ENCODE measurements at places on chromosomes 3 and 15.

GRCh38 chr3:141452045-141452444 lies 34.8 kb upstream of the RASA2 start:
- peak; percentile 73 for DNase-seq

- no peak for DNase-seq
Observed at GRCh38 chr3:126034481-126035361, 49.2 kb downstream of the SLC41A3 start.

- no peak for DNase-seq
Observed at GRCh38 chr3:133444423-133444774, 44.5 kb downstream of the BFSP2 start.

- DNase-seq = no peak
Observed at GRCh38 chr15:81294516-81294880, 29.4 kb downstream of the STARD5 start.

DNA sequence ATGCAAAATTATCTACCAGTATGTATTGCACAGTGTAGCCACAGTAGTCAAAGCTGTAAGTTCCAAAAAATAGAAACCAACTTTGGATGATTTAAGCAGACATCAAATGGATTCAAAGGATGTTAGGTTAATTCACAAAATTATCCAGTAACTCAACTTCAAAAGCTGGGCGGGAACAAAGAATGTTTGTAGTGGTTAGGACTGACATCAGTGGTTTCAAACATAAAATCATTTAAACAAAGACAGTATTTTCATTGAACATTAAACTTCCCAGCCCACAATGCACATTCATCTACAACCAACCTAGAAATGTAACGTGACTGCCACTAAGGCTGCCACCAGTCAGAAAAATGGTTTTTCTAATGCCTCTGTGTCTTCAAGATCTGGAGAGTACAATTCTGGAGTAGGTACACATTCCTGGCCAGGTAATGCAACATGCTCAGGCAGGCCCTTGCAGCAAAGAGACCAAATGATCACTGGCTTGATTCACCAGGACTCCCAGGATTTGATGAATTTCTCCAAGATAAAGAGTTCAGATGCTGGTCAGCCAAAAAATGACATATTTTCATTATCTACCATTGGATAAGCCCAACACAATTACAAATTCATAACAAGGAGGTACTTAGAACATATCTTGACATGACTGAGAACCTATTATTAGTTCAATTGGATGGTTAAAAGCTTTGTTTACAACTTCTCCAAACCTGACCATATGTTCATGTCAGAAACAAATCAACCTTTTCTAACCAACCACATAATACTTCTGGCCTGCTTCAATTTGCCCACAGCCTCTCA lies 189.8 kb upstream of the CNTN4 start:
- no peak for DNase-seq

DNA sequence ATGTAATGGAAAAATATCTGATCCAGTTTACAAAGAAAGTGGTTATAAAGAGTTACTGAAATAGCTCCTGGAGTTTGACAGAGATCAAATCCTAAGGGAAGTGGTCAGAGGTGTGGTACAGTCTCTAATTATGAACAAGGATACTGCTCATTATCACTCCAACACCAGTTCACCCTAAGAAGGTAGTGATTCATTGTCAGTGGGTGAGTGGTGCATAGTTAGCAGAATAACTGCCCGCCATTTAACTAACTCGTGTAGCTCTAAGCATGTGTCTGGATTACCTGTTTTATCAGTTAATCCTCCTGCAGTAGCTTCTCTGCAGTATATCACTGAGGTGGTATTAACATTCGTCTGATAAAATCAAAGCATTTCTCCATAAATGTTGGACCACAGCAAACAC lies 700.1 kb downstream of the NLGN1 start:
- no peak for DNase-seq

DNA sequence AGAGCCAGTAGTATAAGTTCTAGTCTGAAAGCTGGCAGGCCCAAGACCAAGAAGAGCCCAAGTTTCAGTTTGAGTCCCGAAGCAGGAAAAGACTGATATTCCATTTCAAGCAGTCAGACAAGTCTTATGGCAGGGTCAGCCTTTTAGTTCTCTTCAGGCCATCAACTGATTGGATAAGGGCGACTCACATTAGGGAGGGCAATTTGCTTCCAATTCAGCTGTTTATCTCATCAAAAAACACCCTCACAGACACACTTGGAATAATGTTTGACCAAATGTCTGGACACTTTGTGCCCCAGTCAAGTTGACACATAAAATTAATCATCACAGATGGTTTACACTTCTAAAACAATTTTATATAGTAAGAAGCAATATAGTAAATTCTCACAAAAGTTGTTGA lies 69.7 kb downstream of the UBE2E2 start:
- DNase-seq = no peak

DNA sequence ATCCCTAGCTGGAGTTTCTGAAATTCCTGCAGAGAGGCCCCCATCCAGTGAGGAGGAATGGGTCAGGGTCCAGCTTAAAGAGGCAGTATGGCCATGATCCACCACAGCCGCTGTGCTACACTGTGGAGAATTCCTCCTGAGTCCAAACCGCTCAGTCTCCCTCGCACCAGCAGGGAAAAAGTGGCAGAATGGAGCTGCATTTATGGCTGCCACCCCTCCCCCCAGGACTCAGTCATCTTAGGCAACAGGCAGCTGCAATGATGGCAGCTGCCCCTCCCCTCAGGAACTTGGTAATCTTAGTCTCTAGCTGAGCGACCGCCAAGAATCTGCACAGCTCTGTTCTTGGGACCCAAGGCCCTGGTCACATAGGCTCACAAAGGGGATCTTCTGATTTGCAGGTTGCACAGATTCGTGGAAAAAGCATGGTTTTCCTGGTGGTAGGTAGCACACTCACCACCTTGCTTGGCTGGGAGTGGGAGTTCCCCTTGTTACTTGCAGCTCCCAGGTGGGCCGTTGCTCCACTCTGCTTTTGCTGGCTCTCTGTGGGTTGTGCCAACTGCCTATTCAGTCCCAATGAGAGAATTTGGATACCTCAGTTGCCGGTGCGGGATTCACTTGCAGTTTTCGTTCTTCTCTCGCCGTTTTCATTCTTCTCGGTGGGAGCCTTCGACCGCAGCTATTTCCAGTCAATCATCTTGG lies 204.1 kb downstream of the STXBP5L start:
- DNase-seq = no peak

DNA sequence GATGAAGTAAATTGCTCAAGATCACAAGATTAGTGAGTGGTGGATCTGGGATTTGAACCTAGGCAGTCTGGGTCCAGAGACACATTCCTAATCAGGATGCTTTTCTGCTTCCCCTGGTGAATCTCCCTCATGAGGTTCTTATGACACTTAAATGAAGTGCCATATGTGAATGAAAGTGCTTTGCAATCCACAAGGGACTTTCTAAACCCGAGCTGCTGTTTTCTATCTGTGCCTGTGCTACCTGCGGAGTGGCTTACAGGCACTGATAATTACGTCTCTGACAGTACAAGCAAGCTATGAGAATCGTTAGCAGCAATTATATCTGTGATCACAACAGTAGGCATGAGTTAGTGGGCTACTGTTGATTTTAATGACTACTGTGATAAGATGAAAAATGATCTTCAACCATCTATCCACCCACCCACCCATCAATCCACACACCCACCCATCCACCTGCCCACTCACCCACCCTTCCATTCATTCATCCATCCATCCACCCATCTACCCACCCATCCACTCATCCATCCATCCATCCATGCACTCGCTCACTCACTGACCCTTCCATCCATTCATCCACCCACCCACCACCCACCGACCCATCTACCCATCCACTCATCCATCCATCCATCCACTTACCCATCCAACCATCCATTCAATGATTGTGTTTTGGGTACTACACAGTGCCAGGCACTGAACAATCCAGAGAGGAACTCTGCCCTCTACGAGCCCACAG lies 51.8 kb downstream of the ATP2B2 start:
- no peak for DNase-seq

All from CD4-positive, alpha-beta T cell treated with Interleukin-4 for 1 hour (primary cell).